ENCODE measurements at places on chromosomes 1 and 21. TPM values are rescaled to one million over a fixed set of nuclear protein-coding genes. Genes with fewer than 3 reads are reported as not detected.

DNA sequence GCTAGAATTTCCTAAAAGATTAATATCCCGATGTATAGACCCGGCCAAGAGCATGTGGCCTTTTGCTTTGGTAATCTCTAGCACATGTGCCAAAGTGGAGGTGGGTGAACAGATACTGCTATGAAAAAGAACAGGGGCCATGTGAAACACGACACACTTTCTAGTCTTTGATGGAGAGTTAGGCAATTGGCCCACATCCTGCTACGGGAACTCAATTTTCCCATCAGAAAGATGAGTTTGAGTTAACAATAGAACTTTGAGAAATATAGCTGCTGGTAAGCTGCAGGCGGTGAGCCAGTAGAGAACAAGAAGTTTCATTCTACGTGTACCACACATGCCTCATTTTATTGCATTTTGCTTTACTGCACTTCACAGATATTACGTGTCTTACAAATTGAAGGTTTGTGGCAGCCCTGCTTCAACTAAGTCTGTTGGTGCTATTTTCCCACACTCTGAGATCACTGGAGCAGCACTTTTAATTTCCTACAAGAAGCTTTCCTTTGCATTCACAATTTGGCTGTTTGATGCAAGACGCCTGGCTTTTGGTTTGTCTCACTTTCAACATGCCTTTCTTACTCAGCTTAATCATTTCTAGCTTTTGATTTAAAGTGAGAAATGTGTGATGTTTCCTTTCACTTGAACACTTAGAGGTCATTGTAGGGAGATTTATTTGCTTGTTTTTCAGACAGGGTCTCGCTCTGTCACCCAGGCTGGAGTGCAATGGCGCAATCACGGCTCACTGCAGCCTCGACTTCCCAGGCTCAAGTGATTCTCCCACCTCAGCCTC is 46.3 kb downstream of the HTR6 start:
- DNase-seq, result peak; percentile 41

- no peak for DNase-seq
Observed at GRCh38 chr1:11188858-11189451, at the start of gene ANGPTL7. Gene ANGPTL7 (plus strand): TSS chr1:11189355. CDS start chr1:11189580, 225 bp downstream.

GRCh38 chr1:177960939-177961622 is 8.8 kb downstream of the SEC16B start:
- DNase-seq, result no peak

- no peak for DNase-seq
Observed at GRCh38 chr1:57424231-57425027, 569 bp upstream of the DAB1 start.

RPRD2 gene
- total RNA-seq, result 19.4 TPM

F5 gene
- total RNA-seq, result 20.7 TPM

DNA sequence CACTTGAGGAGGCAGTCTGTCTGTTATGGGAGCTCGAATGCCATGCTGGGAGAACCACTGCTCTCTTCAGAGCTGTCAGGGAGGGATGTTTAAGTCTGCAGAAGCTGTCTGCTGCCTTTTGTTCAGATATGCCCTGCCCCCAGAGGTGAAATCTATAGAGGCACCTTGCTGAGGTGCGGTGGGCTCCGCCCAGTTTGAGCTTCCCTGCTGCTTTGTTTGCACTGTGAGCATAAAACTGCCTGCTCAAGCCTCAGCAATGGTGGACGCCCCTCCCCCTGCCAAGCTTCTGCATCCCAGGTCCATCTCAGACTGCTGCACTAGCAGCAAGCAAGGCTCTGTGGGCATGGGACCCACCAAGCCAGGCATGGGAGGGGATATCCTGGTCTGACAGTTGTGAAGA is 247.5 kb downstream of the LMX1A start:
- no peak for DNase-seq

DNA sequence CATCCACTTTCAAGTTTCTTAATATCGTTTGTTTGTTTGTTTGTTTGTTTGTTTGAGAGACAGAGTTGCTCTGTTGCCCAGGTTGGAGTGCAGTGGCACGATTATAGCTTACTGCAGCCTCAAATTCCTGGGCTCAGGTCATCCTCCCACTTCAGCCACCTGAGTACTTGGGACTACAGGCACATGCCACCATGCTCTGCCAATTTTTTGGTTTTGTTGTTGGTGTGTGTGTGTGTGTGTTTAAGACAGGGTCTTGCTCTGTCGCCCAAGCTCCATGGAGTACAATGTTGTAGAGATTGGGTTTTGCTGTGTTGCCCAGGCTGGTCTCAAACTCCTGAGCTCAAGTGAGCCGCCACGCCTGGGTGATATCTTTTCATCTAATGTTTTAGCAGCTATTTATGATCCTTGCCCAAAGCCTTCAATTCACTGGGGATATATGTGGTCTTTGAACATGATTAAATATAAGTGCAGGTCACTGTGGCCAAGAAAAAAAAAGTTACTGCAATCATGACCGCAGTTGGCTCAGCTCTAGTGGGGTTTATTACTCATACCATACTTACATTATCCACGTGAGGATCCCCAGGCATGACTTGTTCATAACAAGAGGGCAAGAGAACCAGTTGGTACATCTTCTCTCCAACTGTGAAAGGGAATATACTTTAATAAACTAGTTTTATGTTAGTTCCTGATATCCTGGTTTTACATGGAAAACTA is 8.0 kb downstream of the RRP1B start:
- peak; percentile 39 for DNase-seq

GRCh38 chr1:219574484-219575087 is 38.3 kb downstream of the ZC3H11B start:
- no peak for DNase-seq

GRCh38 chr21:35208104-35208503 is 159.0 kb upstream of the RUNX1 start:
- DNase-seq, result no peak

DNA sequence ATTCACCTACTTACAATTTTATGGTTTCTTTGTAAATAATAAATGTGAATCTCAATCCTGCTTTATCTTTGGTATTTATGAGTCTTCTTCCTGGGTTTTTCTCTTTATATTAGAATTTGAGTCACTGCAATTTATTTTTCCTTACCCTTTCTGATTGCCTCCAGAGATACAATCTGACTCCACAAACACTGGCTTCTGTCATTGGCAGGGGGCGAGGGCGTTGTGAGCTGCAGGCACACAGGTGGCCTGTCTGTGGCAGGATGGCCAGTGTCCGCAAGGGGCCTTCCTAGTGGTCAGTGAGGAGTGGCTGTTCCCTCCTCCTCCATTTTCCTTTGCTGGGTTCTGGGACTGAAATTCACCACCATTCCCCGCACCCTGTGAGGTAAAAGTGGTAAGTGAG is 2.0 kb upstream of the MTARC1 start:
- no peak for DNase-seq

- no peak for DNase-seq
Observed at GRCh38 chr21:28944296-28944695, 48.4 kb downstream of the LTN1 start.

SYT14 gene
- not detected for total RNA-seq

DNA sequence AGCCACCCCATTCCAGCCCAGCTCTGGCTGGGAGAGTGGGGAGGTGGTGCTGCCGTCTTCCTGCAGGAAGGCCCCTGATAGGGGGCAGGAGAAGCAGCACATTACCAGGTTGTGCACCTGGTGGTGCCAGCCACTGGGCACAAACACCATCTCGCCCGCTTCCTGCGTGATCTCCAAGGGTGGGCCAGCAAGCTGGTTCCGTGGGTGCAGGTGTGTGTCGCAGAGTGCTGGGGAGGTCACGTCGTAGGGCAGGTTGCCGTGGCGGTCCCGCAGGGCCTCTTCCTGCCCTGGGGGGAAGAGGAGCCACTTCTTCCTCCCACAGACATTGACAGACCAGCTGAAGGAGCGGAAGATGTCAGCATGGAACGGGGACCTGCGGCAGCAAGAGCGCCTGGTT is 1.8 kb downstream of the JMJD4 start:
- no peak for DNase-seq

TNFRSF8 gene
- total RNA-seq, result 1.5 TPM

All from activated CD8-positive, alpha-beta T cell treated with anti-CD3 and anti-CD28 coated beads for 36 hours (primary cell).